ENCODE measurements at places on chromosomes 7 and 10.

- DNase-seq: peak; percentile 46
Measured at GRCh38 chr7:36207451-36208291, 54.6 kb downstream of the EEPD1 start.

DNA sequence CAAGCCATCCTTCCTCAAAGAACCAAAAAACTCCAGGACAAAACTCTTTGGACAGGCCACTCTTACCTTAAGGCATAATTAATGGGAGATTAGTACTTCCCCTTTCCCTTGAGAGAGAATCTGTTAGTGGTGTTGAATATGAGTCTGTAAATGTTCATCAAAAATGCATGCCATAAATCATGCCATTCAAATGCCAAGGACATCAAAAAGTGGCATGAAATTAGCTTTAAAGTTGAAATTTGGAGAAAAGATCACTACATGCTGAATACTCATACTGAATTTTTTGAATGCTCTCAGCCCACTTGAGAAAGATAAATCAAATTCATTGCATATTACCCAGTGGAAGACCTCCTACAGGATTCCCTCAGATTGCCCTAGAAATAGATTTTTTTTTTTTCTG, 6.7 kb downstream of the NRCAM start:
- DNase-seq: no peak

DNA sequence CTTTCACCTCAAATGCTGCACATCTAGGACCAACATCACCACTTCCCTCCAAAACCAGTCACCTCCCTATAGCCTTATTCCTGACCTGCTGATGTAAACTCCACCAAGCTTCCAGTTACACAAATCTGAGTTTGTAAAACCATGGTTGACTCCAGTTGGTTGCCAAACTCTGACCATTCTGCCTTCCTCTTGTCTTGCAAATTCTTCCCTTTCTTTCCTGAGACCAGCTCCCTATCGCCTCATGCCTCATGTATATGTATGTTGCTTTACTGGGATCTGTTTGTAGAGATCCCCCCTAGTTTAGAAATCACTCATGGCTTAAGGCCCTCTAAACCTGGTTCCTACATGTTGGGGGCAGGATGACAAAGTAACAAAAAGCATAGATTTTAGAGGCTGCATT, 31.3 kb downstream of the PAX2 start:
- no peak for DNase-seq

DNA sequence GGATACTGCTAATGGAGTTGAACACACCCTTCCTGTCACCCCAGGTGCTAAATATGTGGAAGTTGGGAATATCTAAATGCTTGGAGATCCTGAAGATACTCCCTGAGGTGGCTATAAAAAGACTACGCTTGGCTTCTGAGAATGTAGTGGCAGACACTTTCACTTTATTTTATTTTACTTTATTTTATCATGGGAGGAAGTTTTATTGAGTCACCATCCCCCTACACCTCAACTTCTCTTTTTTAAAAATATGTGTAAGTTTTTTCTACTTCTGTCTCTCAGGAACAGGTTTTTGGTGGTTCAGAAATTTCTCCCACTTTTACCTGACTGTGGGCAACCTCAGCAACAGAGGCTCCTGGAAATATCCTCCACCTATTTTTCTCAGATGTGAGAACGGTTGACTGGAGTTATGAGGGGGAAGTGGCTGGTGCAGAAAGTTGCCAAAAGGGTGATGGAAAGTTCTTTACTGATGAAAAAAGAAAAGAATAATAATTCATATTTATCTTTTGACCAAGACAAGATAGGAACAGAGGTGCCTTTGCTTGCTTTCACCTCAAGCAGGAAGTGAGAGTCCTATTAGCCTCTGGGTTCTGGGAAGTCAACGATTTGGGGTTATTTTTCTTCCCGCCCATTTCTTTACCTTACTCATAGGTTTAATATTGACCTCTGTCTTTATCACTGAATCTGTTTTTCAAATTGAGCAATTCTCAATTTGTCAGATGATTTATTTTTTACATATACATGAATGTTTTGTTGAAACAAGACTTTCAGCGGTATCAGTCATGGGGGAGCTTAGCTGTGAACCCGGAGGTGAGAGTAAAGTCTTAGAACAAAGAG, 103.6 kb downstream of the AHR start:
- DNase-seq: no peak

- DNase-seq: no peak
Measured at GRCh38 chr10:4647109-4647785, 178.8 kb upstream of the AKR1E2 start.

DNA sequence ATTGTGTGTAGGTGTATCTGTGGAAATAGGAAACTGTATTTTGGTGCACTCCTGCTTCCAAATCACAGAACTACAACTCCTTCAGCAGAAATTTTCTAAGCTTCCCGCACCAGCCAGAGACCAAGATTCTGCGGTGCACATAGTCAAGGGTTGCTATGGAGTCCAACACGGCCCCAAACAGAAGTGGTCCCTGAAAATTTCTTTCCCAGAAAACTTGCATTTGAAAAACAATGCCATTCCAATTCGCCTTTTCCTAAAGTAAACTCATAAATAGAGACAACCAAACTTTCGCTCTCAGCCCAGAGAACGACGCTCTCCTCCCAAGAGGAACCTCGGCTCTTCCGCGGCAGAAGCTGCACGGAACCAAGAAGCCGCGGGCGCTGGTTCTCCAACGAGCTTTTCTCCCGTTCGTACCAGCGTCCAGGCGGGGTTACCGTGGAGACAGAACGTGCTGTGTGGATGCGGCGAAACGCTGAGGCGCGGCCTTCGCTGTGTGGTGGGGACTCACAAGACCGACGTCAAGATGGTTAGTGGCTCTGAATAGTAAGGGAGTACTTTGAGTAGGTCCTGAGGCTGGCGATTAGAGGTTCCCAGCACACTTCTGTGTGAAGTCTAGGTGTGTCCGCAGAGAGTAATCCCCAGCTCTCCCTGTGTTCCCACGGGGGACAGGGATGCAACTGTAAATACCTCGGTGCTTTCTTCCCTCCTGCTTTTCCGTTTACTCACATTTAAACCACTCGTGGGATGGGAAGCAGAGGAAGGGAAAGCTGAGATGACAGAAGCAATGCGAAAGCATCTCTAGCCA, 24.0 kb upstream of the ZC3HAV1 start:
- DNase-seq: peak; percentile 96

DNA sequence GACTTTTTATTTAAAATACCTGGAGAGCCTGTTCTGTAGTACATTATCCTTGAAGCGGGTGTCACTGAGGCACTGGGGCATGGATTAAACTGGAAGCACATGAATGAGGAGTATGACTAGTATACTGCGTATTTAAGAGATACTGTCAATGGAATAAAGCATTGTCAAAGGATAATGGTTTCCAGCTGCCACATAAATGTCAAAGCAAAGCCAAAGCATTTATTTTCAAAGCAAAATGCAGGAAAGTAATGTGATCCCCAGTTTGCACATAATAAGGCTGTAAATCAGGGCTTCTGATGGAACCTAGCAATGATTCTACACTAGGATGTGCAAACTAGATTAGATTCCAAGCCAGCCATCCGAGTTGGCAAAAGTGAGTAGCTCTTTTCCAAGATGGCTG, 240.1 kb downstream of the POU6F2 start:
- no peak for DNase-seq

- peak; percentile 95 for DNase-seq
Measured at GRCh38 chr7:129825209-129825970, 127.4 kb downstream of the UBE2H start.

- DNase-seq: no peak
Measured at GRCh38 chr10:71838264-71839211, 12.5 kb downstream of the PSAP start.

GRCh38 chr7:23963461-23964165, 253.6 kb downstream of the STK31 start:
- no peak for DNase-seq

DNA sequence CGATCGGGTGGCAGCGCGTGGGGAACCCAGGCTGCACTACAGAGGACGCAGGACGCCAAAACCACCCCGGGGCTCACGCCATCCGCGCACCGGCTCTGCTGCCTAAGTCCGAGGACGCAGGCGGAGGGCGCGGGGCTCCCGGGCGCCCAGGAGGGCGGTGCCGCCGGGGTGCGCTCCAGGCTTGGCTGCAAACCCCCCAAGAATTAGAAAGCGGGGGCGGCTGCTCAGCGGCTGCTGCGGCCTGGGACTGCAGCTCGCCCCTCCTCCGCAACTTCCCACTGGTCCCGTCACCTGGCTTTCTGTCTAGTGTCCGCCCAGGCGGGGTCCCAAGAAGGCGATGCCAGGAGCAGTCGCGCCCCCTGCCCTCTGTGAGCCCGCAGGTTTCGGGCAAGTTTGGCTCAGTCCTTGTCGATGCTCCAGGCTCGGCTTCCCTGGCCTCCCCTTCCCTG, 1.7 kb upstream of the POU6F2 start:
- DNase-seq: peak; percentile 54

- DNase-seq: no peak
Measured at GRCh38 chr7:123977081-123977480, 52.0 kb downstream of the SPAM1 start.

DNA sequence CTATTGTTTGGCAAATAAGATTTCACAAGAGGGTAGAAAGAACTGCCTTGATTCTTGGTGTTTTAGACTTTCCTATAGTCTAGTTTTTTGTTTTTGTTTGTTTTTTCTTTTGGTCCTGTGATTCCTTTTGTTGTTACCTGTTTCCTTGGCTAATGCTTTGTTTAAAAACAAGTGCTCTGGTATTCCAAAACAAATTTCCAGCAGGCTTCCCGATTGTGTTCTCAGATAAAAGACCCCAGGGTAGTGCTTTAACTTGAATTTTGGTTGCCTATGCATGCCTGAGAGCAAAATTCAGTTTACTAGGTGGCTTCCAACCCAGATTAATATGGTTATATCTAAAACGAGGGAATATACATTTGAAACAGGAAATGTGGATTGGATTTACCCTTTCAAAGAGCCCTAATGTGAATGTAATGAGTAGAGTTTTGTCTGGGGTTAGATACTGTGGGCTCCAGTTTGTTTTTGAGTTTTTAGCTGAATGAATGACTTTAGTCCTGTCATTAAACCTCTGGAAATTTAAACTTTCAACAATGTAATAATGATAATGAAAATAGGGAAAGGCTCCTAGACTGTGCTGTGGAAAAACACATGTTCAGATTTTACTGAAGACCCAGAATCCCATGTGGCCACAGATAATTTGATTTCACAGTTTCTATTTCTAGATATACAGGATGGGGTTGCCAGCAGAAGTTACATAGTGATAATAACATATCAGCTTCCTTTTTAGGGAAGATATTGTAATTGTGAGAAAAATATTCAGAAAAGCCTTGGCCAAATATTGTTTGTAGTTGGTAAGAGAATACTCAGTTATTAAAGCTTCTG, 23.9 kb downstream of the AUTS2 start:
- DNase-seq: no peak

DNA sequence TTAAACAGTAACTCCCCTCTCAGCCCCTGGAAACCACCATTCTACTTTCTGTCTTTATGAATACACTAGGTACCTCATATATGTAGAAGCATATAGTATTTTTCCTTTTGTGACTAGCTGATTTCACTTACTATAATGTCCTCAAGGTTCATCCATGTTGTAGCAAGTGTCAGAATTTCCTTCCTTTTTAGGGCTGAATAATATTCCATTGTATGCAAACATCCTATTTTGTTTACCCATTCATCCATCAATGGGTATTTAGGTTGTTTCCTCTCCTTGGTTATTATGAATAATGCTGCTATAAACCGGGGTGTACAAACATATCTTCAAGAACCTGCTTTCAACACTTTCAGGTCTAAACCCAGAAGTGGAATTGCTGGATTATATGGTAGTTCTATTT, 125.3 kb downstream of the SGMS1 start:
- no peak for DNase-seq

GRCh38 chr10:1121271-1121970, 65.2 kb downstream of the WDR37 start:
- no peak for DNase-seq

GRCh38 chr7:147721962-147722830, 868.4 kb upstream of the C7orf33 start:
- no peak for DNase-seq

- DNase-seq: no peak
Measured at GRCh38 chr10:87960230-87960629, 96.8 kb downstream of the PTEN start.

GRCh38 chr7:101397770-101398324, 35.2 kb downstream of the COL26A1 start:
- no peak for DNase-seq

DNA sequence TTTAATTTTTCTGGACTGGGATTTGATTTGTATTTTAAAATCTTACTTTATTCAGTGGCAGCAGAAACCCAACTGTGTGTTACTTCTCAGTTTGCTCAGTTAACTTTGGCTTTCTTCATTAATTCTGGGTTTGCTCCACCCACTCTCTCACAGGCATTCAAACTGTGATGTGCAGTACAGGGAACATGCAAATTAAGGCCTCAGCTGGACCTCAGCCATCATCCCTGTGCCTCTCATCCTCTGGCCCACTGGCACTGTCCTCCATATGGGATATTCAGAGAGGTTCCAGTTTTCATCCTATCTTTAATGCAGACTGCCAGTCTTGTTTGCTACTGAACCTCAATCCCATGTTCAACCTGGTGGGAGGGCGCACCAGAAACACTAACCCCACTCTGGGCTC, 743.4 kb upstream of the IGFBP3 start:
- no peak for DNase-seq

DNA sequence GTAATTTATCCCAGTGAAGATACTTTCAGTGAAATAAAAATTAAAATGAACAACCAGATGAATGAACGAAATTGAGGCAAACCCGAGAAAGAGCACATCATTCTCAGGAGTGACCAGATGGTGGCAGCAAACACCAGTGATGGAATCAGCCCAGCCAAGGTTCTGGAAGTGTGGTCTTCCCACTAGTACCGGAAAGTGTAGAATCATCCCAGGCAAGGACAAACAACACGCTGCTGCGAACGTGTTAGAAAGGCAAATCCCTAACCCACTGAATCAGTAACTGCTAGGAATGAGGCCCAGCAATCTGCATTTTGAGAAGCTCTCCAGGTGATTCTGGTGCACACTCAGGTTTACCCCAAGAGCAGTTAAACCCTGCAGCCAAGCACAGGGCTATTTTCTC, 15.5 kb upstream of the SLC18A3 start:
- DNase-seq: peak; percentile 86

All from eye (tissue), 1 donor.